ENCODE measurements at places on chromosomes 13 and 19.

GRCh38 chr19:48543121-48543710 lies 8.8 kb upstream of the SULT2B1 start:
- DNase-seq, result no peak

DNA sequence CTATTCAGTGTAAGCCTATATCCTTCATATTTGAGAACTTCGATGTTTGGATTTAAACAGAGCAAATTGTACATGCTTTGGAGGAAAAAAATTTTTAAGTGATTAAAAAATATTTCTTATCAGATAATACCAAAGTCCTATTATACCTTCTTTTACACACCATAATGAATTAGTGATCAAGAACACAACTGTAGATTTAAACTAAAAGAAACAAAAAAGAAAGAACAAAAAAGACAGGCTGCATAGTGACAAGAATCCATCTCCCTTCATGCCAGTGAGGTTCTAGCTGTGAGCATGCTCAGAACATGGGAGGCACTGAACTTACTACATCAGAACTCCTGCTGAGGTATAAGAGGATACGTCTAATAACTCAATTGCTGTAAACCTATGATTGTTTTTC lies at the start of gene RXFP2:
Gene RXFP2, plus strand, starts transcription at position 301 of the 400 bp plus-strand sequence. Its CDS starts 87 bp downstream, at position 388.
- DNase-seq, result no peak

GRCh38 chr13:28574617-28575142 lies 79.8 kb upstream of the FLT1 start:
- no peak for DNase-seq

GRCh38 chr13:44044547-44045179 lies 165.0 kb downstream of the LACC1 start:
- DNase-seq, result no peak

GRCh38 chr13:34164582-34164981 lies 346.6 kb downstream of the RFC3 start:
- no peak for DNase-seq

- DNase-seq, result no peak
Observed at GRCh38 chr13:39263033-39263432, 224.8 kb downstream of the NHLRC3 start.
